ENCODE measurements at places on chromosomes 16 and 17. TPM values are rescaled to one million over a fixed set of nuclear protein-coding genes. Genes with fewer than 3 reads are reported as not detected.

The NOG gene
- polyA plus RNA-seq, result not detected

The NEUROD2 gene
- polyA plus RNA-seq, result not detected

The SMURF2 gene
- polyA plus RNA-seq, result 9.1 TPM

The EVI2B gene
- polyA plus RNA-seq, result 3.9 TPM

The LGALS3BP gene
- 3.3 TPM for polyA plus RNA-seq

The MINK1 gene
- 28.2 TPM for polyA plus RNA-seq

The TRIM72 gene
- not detected for polyA plus RNA-seq

The SPATA32 gene
- not detected for polyA plus RNA-seq

GRCh38 chr16:51710905-51711563 is 560.0 kb upstream of the SALL1 start:
- no peak for DNase-seq

- DNase-seq, result no peak
Measured at GRCh38 chr17:81179220-81179619, 13.2 kb upstream of the AATK start.

- no peak for DNase-seq
Measured at GRCh38 chr17:43658900-43659299, 2.8 kb downstream of the MEOX1 start.

GRCh38 chr16:70777496-70777895 is 23.5 kb downstream of the VAC14 start:
- DNase-seq, result no peak

DNA sequence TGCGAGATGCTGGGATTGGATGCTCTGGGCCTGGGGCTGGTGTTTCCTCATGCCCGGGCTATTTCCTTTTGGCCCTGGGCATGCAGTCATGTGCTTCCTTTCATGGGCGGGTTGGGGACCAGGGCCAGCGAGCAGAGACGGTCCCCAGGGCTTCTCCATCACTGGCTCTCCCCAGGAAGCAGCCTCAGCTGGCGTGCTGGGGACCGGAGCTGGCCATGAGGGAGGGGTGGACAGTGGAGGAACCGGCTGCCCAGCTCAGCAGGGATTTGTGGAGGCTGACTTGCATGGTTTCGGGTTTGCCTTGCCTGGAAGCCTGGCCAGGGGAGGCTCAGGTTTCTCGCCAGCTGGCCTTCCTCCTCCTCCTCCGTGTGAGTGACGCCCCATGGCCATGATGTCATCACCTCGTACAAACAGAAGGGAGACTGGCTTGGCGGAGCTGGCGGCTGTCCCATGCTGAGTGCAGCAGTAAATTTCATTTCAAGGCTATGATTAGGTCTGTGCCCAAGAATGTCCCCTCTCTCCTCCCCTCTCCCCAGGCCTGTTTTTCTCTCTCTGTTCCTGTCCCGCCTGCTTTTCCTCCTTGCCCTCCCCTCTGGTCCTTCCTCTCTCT is 8.9 kb upstream of the TIMP2 start:
- DNase-seq, result no peak

- DNase-seq, result peak; percentile 42
Measured at GRCh38 chr17:73420897-73421296, 109.1 kb upstream of the CDC42EP4 start.

DNA sequence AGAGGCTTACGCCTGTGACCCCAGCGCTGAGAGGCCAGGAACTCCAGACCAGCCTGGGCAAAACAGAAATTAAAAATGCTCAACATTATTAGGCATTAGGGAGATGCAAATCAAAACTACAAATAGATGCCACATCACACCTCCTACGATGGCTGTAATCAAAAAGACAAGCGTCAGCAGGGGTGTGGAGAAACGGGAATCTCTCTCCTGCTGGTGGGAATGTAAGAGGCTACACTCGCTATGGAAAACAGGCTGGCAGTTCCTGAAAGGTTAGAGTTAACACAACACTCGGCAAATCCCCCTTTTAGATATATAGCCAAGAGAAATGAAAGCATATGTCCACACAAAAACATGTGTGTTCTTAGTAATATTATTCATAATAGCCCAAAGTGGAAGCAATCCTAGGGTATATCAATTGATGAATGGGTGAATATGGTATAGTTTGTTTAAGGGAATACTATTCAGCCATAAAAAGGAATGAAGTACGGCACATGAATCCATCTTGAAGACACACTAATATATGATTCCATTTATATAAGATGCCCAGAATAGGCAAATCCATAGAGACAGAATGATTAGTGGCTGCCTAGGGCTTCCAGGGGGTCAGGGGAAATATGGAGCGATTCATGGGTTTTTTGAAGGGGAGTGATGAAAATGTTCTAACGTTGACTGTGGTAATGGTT is 1.8 kb upstream of the NPRL3 start:
- DNase-seq, result no peak

DNA sequence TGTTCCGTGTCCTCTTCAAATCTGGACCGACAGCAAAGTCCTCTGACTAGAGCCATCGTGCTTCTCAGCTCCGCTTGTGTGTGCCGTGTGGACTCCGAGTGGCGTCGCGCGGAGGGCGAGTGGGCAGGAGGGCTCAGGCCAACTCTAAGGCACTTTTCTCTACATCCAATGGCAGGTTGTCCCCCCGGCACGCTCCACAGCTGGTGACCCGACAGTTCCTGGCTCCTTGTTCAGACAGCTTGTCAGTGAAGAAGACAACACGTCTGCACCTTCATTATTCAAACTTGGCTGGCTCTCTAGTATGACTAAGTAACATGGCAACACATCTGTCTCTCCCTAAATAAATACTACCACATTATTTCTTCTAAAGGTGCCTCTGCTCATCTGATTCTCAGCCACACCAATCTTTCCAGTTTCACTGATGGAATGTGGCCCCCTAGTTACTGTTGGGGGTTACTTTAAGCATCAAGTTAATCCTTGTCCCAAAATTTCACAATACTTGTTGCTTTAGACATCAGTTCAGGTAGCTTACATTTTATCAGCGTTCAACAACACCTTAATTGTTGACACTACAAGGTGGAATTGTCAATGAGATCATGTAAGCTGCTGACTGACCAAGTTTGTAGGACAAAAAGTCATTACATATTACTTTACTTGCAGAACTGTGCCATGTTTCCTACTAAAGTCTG is 15.4 kb downstream of the COG1 start:
- no peak for DNase-seq

GRCh38 chr17:8079291-8080207 is 8.0 kb downstream of the ALOX12B start:
- DNase-seq, result peak; percentile 75

GRCh38 chr16:74503412-74503811 is 82.1 kb upstream of the CLEC18B start:
- DNase-seq, result no peak

DNA sequence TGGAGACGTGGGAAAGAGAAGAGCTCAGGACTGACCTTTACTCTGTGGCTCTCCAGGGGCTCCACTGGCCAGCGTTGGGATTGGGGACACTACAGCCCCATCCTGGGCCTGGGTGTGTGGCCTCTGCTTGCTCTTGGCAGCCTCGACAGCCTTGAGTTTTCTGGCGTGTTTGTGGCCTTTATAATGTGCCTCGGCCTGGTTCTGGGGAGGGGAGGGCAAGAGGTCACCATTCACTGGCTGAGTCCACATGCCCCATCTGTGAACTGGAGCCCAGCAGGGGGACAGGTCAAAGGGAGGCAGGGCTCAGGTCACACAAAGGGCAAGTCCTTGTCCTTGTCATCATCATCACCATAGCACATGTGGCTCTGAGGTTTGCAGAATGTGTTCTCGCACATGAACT is 11.7 kb downstream of the NKIRAS2 start:
- DNase-seq, result no peak

Measured in K562 (cell line).